Activated CD4-positive, CD25-positive, alpha-beta regulatory T cell treated with anti-CD3 and anti-CD28 coated beads, Interleukin-2, amount 50 U/mL, for 16 hours (primary cell): ENCODE measurements at places on chromosomes 1 and 21.

DNA sequence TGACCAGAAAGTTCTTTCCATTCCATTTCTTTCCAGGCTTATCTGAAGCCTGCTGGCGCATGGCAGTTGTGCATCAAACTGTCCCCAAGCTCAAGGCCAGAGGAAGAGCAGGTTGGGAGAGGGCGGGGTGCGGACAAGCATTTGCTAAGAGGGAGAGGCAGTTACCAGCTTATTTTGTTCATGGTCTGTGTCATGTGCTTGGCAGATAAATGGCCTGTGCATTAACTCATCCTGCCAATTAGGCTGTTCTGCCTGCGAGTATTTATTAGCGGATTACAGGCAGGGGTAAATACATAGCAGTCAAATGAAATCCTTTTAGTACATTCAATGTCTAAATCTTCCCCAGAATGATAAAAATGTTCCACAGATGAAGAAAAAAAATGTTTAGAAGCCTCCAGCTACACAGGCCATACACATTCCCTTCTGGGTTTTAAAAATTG lies 48.9 kb upstream of the B3GALNT2 start:
- DNase-seq, result no peak

DNA sequence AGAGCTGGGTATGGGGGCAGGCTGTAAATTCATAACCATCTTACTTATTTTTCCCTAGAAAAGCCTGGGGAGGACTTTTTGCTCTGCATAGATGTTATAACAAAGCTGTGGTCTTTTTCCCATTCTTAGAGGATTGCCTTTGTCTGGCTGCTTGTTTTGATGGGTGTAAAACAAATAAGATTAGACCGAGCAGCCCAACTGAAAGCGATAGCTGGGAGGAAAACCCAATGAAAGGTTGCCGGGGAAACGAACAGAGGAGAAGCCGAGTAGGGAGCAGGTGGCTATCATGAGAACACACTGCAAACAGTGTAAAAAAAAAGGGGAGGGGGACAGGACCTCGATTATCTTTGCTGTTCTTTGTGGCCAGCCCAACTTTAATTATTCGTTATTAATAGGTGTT lies 1.9 kb downstream of the ELAVL4 start:
- DNase-seq, result no peak

GRCh38 chr1:177907000-177907399 lies 62.9 kb downstream of the SEC16B start:
- DNase-seq, result no peak

DNA sequence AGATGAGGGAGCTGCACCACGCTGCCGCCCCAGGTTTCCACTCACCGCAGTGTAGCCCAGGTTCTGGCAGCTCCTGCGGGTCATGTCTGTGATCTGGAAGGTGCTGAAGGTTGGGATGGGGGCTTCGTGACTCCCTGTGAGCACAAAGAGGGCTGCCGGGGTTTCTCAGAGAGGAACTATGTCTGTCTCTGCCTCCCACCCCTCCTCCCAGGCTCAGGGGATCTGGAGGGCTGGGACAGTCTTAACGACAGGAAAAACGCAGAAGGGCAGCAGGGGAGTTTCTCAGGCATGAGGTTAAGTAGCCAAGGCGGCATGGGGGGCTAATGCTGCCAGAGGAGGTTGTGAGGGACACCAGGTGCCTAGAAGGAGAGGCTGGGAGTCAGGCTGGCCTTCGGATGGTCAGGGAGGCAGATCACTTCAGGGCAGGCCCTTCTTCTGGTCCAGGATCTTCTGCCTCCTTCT lies 656 bp downstream of the SH2D2A start:
- no peak for DNase-seq

DNA sequence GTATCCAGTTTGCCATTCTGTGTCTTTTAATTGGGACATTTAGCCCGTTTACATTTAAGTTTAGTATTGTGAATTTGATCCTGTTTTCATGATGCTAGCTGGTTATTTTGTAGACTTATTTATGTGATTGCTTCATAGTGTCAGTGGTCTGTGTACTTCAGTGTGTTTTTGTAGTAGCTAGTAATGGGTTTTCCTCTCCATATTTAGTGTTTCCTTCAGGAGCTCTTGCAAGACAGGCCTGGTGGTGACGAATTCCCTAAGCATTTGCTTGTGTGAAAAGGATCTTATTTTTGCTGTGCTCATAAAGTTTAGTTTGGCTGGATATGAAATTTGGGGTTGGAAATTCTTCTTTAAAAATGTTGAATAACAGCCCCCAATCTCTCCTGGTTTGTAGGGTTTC lies 69.2 kb upstream of the PDC start:
- DNase-seq, result no peak

GRCh38 chr1:119220991-119221390 lies 80.5 kb upstream of the WARS2 start:
- DNase-seq, result no peak

DNA sequence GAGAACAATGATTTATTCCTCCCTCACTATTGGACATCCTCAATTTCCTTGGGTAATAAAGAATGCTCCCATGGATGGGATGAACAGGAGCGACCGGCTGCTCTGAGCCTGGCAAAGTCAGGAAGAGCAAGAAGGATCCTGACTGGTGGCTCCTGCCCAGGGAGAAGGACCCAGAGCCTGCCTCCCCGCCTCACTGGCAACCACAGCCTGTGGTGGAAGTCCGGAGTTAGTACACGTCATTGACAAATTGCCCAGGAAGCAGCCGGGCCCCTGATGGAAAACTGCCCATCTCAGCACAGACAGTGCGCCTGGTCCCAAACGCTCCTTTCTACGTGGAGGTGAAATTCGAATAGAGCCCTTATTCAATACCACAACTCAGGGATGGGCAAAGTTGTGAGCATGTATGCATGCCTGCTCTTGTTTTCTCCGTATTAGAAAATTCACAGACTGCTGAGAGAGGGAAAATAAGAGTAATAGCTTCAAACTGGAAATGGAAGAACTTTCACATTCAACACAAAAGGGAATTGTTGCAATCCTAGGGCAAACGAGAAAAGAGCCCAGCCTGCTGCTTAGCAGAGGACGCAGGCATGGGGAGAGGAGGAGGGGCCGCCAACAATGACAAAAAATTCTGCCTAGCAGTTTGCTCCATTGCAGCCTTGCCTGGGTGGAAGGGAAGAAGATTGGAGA lies 397.1 kb upstream of the VAMP3 start:
- no peak for DNase-seq

DNA sequence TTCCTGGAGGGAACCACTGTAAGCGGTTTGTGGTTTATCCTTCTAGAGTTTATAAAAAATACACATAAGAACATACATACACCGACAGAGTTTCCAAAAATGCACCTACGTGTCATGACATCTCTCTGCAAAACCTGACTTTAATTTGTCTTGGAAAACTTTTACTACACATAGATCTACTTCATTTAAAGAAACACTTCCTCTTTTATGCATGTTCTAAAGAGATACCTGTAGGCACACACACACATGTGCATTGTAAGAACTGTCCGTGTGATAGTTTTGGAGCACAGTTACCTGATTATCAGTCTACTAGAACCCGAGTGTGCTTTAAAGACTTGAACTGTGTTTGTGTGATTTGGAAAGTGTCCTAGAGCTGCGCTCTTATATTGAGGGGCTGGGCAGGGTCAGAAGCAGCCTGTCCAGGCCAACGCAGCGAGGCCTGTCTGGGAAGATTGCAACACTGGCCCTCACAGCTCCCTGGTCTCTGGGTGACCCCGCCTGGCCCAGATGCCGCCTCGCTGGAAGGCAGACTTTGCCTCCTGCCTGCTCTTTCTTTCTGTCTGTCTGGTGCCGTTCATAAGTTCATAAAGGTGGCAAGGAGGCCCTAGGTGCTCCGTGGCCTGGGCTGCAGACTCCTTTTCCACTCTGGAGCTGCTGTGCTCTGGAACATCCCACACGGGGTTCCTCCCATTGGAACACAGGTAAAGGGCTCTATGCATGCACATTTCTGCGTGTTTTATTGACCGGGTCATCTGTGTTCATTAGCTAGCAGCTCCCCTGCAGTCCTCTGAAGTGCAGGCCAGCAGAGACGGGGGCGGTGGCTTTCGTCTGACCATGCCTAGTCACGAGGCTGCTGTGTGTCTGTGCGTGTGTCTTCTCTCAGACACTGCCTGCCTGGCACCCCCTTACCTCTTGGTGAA lies 46.3 kb downstream of the AGPAT3 start:
- no peak for DNase-seq

DNA sequence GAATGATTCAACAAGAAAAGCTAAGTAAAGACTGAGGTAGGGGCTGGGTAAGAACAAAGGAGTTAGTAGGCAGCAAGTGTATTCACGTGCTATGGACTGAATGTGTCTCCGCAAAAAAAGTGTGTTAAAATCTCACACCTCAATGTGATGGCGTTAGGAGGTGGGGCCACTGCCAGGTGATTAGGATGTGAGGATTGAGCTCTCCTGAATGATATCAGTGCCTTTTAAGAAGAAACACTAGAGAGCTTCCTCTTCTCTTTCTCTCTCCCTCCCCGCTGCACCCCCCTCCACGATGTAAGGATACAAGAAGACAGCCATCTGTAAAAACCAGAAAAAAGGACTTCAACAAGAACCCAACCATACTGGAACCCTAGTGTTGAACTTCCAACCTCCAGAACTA lies 396.1 kb upstream of the PLXNA2 start:
- no peak for DNase-seq

- DNase-seq, result no peak
Observed at GRCh38 chr1:214660900-214661299, 57.9 kb downstream of the CENPF start.

DNA sequence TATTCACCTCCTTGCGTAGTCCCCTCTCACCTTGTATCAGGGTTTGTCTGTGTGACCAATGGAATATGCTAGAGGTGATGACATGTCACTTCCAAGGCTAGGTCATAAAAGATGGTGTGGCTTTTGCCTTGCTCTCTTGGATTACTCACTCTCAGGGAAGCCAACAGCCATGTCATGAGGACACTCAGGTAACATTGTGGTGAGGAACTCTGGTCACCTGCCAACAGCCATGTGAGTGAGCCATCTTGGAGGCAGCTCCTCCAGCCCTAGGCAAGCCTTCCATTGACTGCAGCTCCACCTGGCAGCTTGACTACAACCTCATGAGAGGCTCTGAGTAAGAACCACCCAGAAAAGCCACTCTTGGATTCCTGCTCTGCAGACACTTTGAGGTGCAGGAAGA lies 11.0 kb upstream of the HEYL start:
- DNase-seq, result no peak

DNA sequence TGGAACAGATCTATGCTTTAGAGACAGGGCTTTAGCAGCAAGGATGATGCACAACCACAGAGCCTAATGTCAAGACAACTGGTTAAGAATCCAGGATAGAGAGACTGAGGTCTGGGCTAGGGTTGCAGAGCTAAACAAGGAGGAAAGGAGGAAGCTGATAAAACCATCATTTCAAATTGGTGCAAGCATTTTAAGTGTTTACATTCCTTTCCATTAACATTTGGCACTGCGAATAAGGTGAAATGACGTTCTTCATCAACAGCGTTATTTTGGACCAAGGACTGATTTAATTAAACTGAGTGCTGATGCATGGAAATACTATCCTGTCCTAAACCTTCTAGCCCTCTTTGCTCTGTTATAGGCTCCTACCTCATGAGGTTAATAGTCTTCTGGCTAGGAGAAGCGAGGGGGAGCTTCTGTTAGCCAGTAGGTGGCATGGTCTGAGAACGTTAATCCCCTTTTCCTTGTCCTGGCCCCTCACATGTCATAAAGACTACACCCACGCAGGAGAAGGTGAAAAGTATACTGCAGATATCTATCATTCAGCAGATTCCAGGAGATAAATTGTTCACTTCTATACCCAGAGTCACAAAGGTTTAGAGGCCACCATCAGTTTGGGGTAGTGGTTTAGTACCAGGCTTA lies 7.6 kb upstream of the C1orf21 start:
- no peak for DNase-seq

GRCh38 chr1:90616395-90616794 lies 100.7 kb downstream of the BARHL2 start:
- DNase-seq, result no peak

DNA sequence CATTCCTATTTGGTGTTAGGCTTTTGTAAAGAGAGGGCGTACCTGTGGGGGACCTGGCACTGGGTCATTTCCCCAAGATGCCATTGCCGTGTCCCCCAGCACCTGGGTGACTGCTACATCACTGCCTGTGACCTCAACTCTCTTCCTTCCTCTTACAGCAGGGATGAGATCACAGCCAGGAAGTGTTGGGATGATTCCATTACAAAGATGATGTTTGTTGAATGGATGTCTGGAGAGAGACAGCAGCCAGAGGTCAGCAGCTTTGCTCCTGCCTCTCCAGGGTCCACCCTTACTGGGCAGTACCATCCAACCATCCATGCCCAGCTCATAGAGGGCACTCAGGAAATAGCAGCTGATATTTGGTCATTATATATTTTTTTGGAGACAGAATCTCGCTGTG lies 35.1 kb downstream of the TMEM51 start:
- DNase-seq, result no peak
